ENCODE measurements at places on chromosomes 5 and 9.

DNA sequence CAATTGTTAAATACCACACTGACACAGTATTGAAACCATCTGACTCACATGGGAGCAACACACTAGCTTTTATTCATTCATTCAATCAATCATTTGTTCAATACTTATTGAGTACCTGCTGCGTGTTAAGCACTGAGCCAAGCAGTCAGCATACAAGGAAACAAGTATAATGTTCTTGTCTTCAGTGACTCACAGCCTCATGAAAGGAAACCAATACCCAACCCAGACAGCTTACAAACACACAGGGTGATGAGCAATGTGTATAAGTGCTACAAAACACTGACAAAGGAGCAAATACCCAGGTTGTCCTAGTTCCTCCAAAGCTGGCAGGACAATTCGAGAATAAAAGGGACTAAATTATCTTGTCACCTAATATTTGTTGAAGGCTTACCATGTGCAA is 67.6 kb upstream of the RASEF start:
- no peak for DNase-seq

DNA sequence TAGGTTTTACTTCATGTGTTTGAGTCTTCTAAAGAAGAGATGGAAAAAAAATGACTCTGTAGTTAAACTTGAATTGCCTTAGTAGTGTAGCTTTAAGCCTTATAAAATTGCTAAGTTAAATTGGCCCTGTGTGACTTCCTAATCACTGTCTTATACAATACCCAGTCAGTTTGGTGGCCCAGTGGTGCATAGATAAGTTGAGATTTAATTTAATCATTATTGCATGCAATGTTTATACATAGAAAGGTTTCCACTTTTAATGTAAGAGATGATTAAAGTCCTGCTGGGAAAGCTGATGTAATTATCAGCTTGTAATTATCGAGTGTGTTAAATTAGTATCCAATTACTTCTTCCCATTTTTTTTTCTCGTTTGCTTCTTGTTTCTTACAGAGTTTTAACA is 187.1 kb downstream of the TRIO start:
- no peak for DNase-seq

DNA sequence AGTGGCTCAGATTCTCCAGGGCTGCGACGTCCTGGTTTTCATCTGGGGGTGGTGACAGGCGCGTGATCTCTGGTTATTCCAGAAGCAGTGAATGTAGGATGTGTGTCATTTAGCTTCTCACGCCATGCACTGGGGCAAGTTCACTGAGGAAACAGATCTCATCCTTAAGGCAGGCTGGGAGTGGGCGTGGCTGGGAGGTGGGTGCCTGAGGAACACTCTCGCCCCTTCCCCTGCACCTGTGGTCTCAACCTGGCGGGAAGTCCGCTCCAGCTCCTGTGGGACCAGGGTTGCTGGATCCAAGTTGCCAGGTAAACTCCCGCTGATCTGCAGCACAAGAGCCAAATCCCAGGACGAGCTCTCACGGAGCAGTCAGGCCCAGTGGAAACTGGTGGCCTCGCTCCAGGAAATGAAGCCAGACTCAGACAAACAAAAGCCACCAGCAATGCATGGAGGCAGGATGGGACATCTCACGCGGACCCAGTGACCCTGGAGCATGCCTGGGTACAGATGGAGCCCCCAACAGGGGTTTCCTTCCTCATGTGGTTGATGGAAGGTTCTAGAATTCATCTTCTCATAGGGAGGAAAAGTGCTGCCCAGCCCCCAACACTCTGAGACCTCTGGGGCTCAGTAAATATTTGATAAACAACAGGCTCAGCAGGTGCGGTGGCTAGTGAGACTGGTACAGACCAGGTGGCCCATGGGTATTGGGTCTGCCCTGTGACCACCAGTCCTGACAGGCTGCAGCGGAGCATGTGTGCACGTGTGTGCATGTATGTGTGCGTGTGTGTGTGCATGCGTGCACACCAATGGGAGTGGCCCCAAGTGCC is 16.3 kb upstream of the SLC12A7 start:
- DNase-seq: no peak

DNA sequence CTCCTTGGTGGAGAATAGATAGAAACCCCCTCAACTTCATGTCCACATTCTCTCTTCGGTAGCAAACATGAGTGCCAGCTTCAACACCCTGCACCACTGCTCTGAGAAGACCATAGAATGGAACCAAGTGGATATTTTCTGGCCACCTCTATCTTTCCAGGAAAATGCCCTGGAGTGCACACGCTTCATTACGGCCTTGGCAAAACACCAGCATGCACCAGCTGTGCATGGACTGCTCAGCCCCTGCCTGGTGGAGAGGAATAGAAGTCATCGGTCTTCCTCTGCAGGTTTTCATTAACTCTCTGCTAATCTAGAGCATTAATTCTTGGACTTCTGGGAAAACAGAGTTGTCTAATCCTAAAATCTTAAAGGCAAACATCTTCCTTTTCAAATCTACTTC is 211.6 kb upstream of the TMEM161B start:
- DNase-seq: no peak

Data from amniotic stem cell (primary cell).